Stimulated activated CD8-positive, alpha-beta memory T cell treated with anti-CD3 and anti-CD28 coated beads, Interleukin-4, amount 100 ng/mL, for 4 hours (primary cell): ENCODE measurements at places on chromosomes 4 and X.

GRCh38 chr4:95701500-95702170, 138.3 kb upstream of the PDHA2 start:
- DNase-seq = no peak

GRCh38 chr4:3866813-3867129, 100.6 kb downstream of the ADRA2C start:
- DNase-seq = no peak

DNA sequence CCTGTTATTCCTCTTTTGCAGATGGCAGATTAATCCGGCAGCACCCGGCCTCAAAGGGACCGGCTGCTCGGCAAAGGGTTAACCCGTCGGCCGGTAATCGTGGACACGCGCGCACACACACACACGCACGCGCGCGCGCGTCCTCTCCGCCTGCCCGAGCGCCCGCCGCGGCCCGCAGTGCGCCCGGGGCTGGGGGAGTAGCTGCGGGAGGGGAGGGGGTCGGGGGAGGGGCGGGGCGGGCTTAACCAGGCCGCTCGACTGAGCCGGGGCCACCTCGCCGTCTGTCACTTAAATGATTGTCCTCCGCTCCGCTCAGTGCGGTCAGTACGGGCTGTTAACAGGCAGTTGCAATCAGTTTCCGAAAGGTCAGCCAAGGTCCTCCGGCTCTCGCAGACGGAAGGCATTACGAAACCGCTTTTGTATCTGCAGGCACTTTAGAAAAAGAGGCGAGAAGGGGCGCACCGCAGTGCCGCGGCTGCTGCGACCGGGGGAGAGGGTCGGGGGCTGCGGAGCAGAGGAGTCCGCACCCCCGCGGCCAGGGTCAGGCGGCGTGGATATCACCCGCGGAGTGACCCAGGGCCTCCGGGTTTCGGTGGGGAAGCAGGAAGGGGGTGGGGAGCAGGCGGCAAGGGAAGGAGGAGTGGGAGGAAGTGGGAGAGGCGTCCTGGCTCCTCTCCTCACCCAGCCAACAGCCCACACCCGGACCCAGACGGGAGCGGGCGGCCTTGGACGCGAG, 57.3 kb upstream of the BCOR start:
- no peak for DNase-seq

DNA sequence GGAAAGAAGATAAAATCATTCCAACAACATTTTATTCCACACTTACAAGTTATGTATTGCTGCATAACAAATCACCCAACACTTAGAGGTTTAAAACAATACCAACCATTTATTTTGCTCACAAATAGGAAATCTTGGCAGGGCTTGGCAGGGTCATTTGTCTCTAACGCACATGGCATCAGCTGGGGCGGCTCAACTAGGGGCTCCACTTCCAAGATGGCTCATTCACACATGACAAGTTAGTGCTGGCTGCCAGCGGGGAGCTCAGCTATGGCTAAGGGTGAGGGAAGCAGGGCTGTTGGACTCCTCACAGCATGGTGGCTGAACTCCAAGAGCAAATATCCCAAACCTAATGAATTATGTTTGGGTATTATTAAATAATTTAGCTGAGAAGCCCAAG, 377.0 kb downstream of the ZNF674 start:
- DNase-seq = no peak

- no peak for DNase-seq
Observed at GRCh38 chr4:106588891-106589290, 220.3 kb upstream of the GIMD1 start.

- DNase-seq = no peak
Observed at GRCh38 chrX:54721424-54721823, 76.6 kb downstream of the ITIH6 start.

- no peak for DNase-seq
Observed at GRCh38 chrX:48468247-48468671, 1.8 kb downstream of the SLC38A5 start.

GRCh38 chr4:10085386-10085785, 31.2 kb downstream of the WDR1 start:
- DNase-seq = no peak

GRCh38 chr4:168397611-168398169, 79.1 kb upstream of the DDX60 start:
- DNase-seq = no peak

DNA sequence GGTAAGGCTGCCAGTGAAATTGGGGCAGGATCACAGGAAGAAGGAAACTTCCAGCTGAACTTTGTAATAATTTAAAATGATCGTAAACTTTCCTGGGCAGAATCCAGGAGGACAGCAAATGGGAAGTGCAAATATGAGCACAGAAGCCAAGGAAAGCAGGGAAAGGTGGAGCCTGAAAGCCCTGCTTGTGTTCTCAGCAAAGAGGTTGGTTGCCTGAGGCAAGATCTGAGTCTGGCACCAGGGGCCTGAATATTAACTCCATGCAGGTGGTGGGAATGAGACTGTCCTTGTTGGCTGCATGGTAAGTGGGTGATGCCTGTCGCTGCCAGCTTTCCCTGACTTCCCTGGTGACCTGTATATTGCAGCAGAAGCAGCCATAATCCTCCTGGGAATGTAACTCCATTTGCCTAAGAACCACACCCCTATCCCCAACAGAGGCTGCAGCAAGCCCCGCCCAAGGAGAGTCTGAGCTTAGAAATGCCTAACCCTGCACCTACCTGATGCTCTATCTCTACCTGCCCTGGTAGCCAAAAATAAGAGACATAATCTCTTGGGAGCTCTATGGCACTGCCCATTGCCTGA, 132.0 kb upstream of the HDX start:
- DNase-seq = no peak

GRCh38 chr4:82577451-82577850, 15.7 kb upstream of the TMEM150C start:
- no peak for DNase-seq

DNA sequence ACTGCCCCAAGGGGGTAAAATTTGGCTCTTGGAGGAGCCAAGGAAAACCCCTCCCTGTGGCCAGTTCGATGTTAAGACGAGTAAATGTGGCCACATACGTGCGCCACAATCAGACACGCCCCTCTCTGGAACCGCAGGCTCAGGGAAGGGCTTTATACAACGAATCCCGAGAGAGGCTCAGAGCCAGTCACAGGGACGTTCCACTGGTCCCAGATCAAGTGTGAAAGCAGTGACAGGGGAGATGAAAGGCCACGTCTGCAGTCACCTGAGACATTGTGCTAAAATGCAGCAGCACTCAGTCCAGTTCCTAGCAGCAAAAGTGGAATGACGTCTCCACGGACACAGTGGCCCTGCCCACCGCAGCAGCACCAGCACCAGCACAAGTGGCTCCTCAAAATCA, 68.0 kb downstream of the ACOX3 start:
- DNase-seq = no peak

DNA sequence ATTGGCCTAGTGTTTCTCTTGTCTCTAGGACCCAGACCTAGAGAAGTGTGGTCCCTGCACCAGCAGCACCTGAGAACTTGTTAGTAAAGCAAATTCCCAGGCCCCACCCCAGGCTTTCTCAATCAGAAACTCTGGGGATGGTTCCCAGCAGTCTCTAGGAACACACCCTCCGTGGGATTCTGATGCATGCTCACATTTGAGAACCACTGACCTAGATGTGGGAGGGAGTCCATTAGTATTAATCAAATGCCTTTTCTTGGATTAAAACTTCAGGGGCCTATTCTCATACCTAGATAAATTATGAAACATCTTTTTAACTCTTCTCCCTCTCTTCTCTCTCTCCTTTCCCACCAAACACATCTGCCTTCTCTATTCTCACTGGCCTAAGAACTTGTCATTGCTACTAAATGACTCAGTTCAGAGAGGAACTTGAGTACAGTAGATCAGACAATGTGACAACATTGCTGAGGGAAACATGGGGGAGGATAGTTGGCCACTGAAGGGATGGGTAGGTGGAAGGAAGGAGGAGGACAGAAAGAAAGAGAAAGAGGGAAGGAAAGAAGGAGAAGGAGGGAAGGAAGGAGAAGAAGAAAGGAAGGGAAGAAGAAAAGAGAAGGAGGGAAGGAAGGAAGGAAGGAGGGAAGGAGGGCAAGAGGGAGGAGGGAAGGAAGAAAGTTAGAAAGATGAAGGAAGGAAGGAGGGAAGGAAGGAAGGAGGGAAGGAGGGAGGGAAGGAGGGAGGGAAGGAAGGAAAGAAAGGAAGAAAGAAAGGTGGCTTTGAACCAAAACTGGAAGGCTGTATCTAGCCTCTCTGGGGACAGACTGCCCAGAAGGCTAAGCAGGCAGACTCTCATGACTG, 132.7 kb upstream of the MAP3K15 start:
- DNase-seq = no peak

DNA sequence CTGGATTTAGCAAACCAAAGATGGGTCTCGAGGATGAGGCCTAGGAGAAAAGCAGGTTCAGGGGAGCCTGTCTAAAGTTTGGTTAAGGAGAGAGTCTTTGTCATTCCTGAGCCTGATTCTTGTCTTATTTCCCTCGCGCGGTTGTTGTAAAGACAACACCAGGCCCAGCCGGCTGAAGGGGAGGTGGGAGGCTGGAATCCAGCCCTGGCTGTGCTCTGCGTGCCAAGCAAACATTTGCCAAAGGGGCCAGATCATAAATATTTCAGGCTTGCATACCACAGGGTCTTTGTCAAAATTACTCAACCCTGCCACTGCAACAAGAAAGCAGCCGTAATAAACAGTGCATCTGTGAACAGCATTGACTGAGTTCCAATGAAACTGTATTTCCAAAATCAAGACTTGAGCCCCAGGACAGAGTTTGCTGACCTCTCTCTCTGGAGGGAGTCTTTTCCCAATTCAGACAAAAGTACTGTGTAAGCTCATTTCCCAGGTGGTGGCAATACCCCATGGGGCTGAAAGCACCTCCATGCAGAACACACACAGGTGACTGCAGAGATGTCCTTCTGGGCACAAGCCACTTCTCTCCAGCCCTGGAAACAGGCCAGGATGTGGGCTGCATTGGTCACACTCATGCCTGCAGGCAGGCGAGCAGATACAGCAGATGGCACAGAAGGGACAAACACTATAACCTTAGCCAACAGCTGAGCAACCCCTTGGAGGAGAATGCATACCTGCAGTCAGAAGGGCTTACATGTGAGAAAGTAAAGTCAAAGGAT, 320.3 kb downstream of the STK32B start:
- no peak for DNase-seq

- no peak for DNase-seq
Observed at GRCh38 chrX:141642979-141643378, 53.5 kb downstream of the SPANXA2 start.

- DNase-seq = no peak
Observed at GRCh38 chr4:163736876-163737275, 242.4 kb downstream of the TMA16 start.

GRCh38 chrX:149937871-149938426, 342 bp downstream of the EOLA2 start:
- DNase-seq = no peak

DNA sequence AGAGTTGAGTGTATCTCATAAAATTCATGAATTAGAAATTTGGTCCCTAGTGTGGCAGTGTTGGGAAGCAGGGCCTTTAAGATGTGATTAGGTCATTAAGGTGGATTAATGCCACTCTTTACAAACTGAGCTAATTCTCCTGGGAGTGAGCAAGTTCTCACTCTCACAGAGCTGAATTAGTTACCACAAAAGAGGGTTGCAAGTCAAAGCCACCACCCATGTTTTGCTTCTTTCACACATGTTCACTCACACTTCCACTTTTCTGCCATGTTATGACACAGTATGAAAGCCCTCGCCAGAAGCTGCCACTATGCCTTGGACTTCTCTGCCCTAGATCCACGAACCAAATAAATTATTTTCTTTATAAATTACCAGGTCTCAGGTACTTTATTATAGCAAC, 332.1 kb downstream of the ARAP2 start:
- DNase-seq = no peak

DNA sequence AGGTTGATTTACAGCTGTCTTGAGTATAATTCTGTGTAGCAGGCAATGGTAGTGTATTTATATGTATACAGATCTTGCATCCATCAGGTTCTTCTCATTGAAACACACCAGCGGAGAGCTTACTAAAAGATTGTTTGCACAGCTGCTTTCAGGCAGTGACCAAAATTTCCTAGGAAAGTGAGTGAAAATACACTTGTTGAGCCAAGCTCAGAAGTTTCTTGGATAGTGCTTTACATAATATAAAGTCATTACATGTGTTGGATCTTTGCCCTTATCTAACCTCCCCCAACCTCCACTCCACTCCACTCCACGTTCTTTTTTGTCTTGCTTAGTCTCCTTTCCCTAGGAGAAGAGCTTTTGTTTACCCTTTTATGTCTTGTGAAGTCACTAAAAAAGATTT, 34.1 kb downstream of the CNKSR2 start:
- DNase-seq = no peak

GRCh38 chr4:33715841-33716395, 2528.4 kb downstream of the ARAP2 start:
- no peak for DNase-seq

DNA sequence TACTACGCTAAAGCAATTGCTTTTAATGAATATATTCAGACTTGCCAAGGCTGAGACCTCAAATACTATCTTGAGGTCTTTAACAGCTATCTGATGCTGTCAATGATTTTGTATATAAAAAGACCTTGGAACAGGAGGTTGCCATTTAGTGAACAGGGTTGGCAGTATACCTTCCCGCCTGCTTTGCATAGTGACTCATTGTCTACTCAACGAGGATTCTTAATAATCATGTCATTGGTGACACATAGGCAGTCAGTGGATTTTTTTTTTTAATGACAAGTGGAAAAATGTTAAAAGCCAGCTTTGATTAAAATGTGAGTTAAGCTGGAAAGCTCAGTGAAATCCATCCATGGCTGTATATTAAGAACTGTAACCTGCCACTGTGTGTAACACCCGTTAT, 164.0 kb downstream of the ASMT start:
- DNase-seq = no peak

DNA sequence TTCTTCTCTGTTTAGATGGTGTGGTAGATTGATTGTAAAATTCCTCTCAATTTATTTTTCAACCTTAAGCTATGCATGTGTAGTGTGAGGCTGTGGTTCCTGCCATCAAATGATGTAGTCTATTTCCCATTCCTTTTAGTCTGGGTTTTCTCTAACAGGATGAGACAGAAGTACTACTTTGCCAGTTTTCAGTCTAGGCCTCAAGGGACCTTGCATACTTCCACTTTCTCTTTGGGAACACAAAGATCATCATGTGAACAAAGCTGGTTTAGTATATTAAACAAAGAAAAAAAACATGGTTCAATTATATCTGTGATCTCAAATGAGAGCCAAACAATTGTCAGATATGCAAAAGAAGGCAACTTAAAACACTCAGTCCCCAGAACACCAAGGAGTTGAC, 1284.0 kb downstream of the RAPGEF2 start:
- no peak for DNase-seq

- no peak for DNase-seq
Observed at GRCh38 chr4:24003926-24004325, 114.1 kb upstream of the PPARGC1A start.

GRCh38 chrX:71976753-71977152, 66.1 kb downstream of the NHSL2 start:
- no peak for DNase-seq

DNA sequence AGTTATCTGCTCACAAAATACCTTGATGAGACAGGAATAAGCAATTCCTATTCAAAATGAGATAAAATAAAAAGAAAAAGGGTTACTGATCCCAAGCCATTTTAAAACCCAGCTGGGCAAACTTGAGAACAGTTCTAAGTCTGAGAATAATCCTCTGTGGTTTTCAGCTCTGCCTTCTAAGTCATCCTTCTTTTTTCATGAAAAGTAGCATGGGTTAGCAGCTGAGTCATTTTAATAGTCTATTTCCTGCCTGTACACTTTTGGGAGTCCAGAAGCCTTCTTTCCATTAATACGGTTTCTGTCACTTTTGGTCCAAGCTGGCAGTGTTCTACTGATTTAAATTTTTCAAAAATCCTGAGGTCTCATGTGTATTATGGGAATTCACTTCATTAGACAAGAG, 374.3 kb downstream of the IQCM start:
- DNase-seq = no peak
